CD8-positive, alpha-beta memory T cell (primary cell): ENCODE measurements at places on chromosomes 6 and 20. TPM values are rescaled to one million over a fixed set of nuclear protein-coding genes. Genes with fewer than 3 reads are reported as not detected.
A peak's percentile ranks its signal among the peaks of the same experiment; 100 is the strongest.

SUMO4 gene
- total RNA-seq = 3.9 TPM

MRAP2 gene
- total RNA-seq = not detected

CMTR1 gene
- total RNA-seq = 54.3 TPM

GRM1 gene
- not detected for total RNA-seq

REM1 gene
- not detected for total RNA-seq

- no peak overlapping the region for H3K4me3 ChIP-seq
- H3K36me3 ChIP-seq = no peaks in the 10 kb centered on the region
- no peaks in the 10 kb centered on the region for H3K4me1 ChIP-seq
- H3K27ac ChIP-seq = no peak overlapping the region
- no peak for DNase-seq
Measured at GRCh38 chr6:132107896-132108295, 156.7 kb upstream of the CCN2 start.

GRCh38 chr6:36217188-36217587, 20.6 kb downstream of the BRPF3 start:
- no peak overlapping the region for H3K4me3 ChIP-seq
- H3K27me3 ChIP-seq = no peaks in the 10 kb centered on the region
- H3K4me1 ChIP-seq = no peaks in the 10 kb centered on the region
- H3K36me3 ChIP-seq = peaks cover 47% of the 10 kb centered on the region

- DNase-seq = no peak
- H3K36me3 ChIP-seq = no peaks in the 10 kb centered on the region
- H3K4me1 ChIP-seq = no peaks in the 10 kb centered on the region
- H3K27me3 ChIP-seq = no peaks in the 10 kb centered on the region
- H3K4me3 ChIP-seq = no peak overlapping the region
Measured at GRCh38 chr6:129894921-129895320, 33.8 kb upstream of the TMEM244 start.

GRCh38 chr6:103335412-103335811, 1524.3 kb downstream of the HACE1 start:
- H3K27me3 ChIP-seq = no peaks in the 10 kb centered on the region
- no peak for DNase-seq
- no peaks in the 10 kb centered on the region for H3K4me1 ChIP-seq
- no peaks in the 10 kb centered on the region for H3K36me3 ChIP-seq
- no peak overlapping the region for H3K4me3 ChIP-seq

DNA sequence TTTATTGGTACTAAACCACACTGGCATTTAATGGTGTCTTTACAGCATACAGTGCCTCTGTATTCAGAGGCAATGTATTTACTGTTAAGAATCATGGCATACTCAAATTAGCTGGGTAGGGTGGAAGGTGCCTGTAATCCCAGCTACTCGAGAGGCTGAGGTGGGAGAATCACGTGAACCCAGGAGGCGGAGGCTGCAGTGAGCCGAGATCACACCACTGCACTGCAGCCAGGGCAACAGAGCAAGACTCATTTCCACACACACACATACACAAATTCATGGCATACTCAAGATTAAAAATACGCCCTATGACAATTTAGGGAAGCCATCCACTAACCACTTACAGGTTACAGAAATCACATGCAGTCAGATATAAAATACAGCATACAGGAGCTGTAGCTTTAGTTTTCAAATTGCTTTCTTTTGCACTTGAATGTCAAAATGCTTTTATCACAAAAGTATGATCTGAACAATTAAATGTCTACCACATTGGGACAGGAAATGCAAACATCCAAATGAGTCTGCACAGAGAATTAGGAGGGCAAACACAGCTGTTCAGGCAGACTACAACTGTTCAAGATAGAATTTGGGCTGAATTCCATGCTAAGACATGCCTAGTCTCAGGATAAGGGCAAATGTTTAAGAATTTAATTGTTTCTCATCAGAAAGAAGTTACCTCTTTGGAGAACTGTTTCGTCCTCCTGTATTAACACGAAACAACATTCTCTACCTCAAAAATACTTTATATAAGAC, 36.4 kb downstream of the CSNK2A1 start:
- no peak for DNase-seq
- H3K27ac ChIP-seq = no peak overlapping the region
- no peak overlapping the region for H3K4me3 ChIP-seq
- peaks cover 27% of the 10 kb centered on the region for H3K36me3 ChIP-seq
- no peaks in the 10 kb centered on the region for H3K27me3 ChIP-seq
- no peaks in the 10 kb centered on the region for H3K4me1 ChIP-seq

DNA sequence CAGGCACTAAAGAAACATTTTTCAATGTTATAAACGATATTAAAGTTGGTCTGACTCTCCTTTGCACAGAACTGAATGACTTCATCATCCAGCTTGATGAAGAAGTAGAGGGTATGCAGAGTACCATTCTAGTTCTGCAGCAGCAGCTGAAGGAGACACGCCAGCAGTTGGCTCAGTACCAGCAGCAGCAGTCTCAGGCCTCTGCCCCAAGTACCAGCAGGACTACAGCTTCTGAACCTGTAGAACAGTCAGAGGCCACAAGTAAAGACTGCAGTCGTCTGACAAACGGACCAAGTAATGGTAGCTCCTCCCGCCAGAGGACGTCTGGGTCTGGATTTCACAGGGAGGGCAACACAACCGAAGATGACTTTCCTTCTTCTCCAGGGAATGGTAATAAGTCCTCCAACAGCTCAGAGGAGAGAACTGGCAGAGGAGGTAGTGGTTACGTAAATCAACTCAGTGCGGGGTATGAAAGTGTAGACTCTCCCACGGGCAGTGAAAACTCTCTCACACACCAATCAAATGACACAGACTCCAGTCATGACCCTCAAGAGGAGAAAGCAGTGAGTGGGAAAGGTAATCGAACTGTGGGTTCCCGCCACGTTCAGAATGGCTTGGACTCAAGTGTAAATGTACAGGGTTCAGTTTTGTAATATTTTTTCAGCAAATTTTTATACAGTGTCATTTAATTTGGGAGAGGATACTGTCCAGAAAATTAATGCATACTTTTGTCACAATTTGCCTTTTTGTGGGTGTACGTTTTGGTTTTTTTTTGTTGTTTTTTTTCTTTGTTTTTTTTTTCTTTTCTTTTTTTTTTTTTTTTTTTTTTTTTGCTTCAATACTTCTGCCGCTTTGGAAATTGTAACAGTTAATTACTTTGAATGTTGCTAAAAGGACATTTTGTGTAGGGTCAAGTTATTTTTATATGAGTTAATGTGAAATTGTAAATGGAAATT, 6.6 kb upstream of the ACAT2 start:
- DNase-seq = no peak
- no peak overlapping the region for H3K4me3 ChIP-seq
- peaks cover 38% of the 10 kb centered on the region for H3K36me3 ChIP-seq
- no peaks in the 10 kb centered on the region for H3K4me1 ChIP-seq

DNA sequence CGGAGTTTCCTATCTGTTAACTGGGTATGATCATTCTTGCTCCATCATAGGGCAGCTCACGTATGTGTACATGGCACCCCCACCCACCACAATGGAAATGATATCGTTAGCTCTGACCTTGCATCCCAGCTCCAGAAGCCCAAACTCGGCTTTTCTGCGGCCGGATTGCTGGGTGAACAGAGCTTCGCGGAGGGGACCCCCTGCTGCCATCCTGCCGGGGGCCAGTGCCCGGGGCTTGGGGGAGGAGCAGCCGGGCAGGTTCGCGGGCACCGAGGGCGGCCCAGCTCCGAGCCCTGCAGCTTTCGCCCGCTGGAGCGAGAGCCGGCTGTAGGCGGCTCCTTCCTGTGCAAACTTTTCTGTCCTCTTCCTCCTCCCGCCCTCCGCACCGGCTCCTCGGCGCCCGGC, 24.9 kb upstream of the FUCA2 start:
- H3K36me3 ChIP-seq = no peaks in the 10 kb centered on the region
- DNase-seq = peak; percentile 40
- peaks cover 47% of the 10 kb centered on the region for H3K4me1 ChIP-seq
- peak overlapping the region; percentile 62 for H3K4me3 ChIP-seq
- no peak overlapping the region for H3K27ac ChIP-seq

DNA sequence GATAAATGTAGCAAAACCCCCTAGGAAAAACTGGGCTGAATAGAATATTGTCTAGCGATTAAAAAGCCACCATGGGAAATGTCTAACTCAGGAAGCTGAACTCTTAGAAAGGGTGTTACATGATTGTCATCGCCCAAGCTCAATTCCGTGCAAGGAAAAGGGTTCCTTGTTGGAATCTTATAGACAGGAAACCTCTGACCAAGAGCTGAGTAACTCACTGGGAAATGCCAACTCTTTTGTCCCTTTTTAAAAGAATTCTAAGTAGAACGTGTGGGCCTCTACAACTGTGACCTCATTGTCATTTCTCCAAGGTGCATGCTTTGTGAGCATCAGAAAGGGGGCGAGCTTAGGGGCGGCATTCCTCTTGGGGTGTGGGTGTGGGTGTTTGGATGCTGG, 88.1 kb downstream of the SYNJ2 start:
- H3K4me3 ChIP-seq = no peak overlapping the region
- H3K36me3 ChIP-seq = no peaks in the 10 kb centered on the region
- DNase-seq = no peak
- H3K4me1 ChIP-seq = peaks cover 7% of the 10 kb centered on the region

DNA sequence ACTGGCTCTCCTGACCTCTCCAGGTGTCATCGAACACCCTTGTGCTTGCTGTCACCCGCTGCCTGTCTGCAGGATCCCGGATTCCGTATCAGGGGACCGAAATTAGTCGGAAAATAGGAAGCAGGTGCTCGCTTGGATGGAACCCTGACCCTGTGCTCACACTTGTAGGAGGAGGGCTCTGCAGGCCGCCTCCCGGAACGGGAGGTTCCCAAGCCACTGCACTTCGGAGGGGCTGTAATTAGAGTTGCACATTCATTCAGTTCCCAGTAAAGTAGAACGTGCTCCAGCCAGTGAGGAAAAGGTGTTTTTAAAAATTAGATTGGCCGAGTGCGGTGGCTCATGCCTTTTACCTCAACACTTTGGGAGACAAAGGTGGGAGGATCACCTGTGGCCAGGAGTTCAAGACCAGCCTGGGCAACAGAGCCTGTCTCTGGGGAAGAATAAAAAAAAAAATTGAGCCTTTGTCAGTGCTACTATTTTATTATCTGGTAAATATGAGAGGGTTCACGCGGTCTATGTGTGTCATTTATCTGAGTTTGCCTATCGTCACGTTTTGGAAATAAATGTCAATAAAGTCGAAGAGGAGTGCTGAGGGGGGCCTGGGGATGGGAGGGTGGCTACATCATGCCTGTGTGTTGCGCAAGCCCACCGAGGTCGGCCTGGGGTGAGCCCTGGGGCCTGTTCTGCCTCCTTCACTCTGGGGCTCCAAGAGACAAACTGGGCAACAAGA, 1.5 kb upstream of the GMEB2 start:
- H3K27me3 ChIP-seq = no peaks in the 10 kb centered on the region
- H3K36me3 ChIP-seq = no peaks in the 10 kb centered on the region
- no peak for DNase-seq
- H3K4me3 ChIP-seq = peak overlapping the region; percentile 93
- peak overlapping the region; percentile 81 for H3K27ac ChIP-seq
- peaks cover 47% of the 10 kb centered on the region for H3K4me1 ChIP-seq
